HEK293T (cell line): ENCODE measurements at places on chromosomes 12 and 14.

DNA sequence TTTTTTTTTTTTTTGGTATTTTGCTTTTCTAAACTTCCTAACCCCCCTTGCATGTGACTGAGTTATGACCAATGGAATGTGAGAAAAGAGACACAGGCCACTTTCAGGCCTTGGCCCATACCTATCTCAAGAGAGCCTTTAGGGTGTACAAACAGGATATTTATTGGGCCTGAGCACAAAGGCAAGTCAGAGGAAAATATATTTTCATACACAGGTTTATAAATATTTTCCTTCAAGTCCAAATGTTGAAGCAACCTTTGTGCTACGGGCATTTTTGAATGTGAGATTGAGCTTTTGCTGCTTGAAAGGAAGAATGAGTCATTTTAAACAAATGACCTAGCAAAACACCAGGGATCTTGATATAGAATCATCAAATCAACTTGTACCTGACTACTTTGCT, 228.6 kb upstream of the E2F7 start:
- DNase-seq, result no peak

- no peak for DNase-seq
Measured at GRCh38 chr14:68079941-68080697, 260.5 kb downstream of the RAD51B start.

DNA sequence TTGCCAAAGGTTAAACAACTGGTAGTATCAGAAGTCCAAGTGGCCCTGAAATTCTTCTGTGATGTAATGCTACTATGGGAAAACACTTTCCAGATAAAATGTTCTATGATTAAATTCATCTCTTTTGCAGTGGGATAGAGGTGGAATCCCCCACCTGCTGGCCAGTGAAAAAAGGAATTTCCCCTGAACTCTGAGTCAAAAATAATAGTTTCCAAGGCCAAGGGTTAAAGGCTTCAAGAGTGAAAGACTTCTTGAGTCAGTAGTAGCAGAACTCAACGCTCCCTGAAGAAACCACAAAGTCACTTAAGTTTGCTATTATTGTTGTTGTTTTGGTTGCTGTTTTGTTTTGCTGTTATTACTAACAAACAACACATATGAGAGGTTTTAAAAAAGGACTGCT, 330.8 kb downstream of the SOX5 start:
- DNase-seq, result no peak

- DNase-seq, result peak; percentile 49
Measured at GRCh38 chr14:82710267-82710841, 1176.7 kb upstream of the SEL1L start.

DNA sequence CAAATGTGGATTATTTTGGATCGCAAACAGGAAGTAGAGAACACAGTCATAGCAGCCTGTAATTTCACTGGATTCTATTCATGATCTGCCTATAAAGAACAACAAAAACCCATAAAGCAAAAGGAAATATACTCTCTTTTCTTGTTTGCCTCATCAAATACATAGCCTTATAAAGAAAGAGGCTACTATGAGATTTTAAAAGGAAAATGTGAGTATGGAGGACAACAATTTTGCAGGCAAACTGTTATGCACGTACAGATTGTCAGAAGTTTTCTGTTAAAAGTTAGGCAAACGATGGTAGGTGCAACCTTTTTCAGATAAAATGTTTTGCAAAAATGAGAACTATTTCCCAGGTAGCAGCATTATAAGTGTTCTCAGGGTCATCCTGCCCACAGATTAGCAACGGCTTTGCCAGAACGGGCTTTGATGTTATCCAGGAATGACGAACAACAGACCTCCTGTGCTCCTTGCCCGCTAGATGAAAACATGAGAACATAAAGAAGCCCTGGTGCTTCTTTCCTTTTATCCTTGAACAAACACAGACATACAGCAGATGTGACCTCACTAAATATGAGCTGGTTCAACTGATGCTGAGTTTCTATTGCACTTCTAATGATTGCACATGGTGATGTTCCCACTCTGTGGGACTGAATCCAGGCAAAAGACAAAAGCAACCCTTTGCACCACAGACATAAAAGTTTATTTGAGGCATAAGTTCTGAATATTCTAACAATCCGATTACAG, 88.1 kb downstream of the ITPR2 start:
- DNase-seq, result no peak

- no peak for DNase-seq
Measured at GRCh38 chr12:87272851-87273250, 756.4 kb downstream of the C12orf50 start.

DNA sequence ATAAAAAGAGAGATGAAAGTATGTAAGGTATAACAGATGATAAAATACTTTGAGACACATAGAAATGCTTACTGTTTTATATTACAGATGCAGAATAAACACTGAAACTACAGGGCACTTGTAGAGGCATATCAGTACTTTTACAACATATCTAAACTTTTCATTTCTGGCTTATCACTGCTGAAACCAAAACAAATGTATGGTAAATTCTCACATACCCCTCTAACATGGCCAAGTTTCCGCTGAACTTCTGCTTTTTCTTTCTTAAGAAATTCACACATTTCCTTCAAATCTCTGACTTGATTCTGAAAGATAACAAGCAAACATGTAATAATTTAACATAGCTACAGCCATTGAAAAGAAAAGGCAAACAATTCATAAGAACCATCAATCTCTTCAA, 33.3 kb upstream of the C12orf50 start:
- no peak for DNase-seq

- DNase-seq, result no peak
Measured at GRCh38 chr14:93712838-93713724, 75.2 kb downstream of the PRIMA1 start.

DNA sequence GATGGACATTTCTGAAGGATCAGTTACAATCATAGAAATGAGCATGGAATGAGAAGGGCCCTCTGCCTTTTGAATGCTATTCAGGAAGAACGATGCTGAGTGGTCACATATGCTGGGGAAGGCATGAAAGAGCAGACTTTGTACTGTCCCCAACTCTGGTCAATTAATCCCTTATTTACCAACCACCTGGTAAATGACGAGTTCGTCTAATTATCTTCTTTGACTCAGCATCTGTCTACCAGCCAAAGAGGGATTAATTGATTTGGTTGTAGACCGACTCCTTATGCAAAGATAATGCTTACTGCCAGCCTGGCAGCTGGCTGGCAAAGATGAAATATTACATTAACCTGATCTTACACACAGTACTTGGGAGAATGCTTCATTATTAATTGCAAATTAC, 152.2 kb downstream of the CHST11 start:
- DNase-seq, result no peak

GRCh38 chr12:131261906-131262305, 308.2 kb downstream of the ADGRD1 start:
- DNase-seq, result no peak

DNA sequence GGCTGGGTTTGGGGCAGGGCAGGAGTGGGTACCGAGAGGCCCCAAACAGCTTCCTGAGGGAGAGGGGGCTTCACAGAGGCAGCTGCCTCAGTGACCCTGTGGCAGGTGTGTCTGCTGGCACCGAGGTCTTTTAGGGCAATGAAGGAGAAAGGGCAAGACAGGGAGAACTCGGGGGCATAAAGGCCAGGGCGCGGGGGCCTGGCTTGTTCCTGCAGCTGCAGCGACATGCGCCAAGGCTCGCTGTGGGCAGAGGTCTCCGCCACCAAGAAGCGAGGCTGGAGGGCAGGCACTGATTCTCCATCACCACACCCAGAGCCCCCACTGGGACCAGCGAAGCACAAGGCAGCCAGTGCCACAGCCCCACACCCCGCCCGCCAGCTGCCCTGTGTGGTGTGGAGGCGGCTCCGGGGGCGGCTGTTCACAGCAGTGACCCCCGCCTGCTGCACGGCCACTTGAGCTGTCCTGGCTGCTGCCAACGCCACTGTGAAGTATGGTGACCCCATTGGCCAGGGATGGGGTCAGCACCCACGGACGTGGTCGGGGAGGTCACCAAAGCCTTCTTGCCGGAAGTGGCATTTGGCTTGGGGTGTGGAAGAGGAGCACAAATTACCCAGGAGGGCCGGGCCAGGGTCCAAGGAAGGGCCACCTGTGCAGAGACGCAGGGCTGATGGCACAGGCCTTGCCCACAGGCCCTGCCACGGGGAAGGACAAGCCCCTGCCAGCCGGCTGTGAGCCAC, 16.4 kb downstream of the BAG5 start:
- no peak for DNase-seq

DNA sequence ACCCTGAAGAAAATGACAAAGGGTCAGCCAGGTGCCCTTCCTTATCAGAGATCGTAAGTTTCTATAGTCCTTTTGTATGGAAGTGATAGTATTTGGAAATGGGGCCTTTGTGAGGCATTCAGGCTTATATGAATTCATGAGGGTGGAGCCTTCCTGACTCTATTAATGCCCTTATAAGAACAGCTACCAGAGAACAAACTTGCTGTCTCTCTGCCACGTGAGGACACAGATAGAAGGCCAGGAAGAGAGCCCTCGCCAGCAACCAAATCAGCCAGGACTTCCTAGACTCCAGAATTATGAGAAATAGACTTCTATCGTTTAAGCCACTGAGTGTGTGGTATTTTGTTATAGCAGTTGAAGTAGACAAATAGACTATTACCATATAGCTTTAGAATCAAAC, 36.7 kb downstream of the TRMT5 start:
- no peak for DNase-seq

DNA sequence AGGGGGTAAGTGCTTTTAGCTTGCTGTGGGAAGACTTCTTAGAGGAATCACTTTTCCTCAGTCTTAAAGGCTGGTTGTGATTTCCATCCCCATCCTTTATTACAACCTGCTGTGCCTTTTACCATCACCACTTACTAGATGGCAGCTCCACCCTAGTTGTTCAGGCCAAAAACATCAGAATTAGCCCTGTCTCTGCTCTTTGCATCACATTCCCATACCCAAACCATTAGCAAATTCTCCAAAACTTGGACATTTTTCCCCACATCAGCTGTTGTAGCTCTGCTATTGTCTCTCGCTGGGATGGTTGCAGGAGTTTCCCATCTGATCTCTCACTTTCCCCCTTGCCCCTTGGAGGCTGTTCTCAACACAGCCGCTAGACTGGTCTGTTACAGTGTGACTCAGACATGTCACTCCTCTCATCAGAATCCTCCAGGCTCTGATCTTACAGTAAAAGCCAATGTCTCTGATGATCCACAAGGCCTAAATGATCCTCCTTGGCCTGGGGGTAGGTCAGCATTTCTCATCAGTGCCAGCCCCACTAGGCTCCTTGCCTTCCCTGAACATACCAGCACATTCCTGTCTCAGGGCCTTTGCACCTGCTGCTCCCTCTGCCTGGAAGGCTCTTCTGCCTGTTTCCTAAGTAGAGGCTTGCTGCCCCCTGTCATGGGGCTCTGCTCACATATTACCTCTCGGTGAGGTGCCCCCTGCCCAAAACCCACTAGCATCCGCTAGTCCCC, 102.5 kb downstream of the BEGAIN start:
- no peak for DNase-seq

GRCh38 chr12:132083614-132083940, 60.5 kb downstream of the DDX51 start:
- DNase-seq, result peak; percentile 23

GRCh38 chr14:92481811-92482555, 31.6 kb upstream of the RIN3 start:
- DNase-seq, result no peak

GRCh38 chr12:116222358-116222757, 55.1 kb downstream of the MED13L start:
- no peak for DNase-seq

GRCh38 chr12:6821591-6822425, at the start of gene GPR162:
GPR162 (plus strand) TSS chr12:6821821; CDS start chr12:6823899, 2,078 bp downstream.
- DNase-seq, result peak; percentile 66

DNA sequence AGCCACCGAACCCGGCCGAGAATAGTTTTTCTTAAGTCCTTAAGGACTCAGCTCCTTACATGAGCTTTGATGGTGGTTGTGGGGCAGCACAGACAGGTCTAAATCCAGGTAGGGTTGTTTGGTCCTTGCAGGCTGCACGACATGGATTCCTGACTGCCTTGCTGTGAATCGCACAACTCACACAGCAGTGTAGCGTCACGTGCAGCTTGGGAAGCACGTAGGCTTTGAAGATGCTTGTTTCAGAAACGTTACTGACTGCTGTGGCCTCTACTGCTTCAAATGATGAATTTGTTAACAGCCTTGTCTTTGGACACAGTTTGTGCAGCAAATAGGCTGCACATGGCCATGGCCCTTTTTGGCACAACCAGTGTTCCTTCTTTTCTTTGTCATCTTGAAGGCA, 29.9 kb downstream of the ZBTB42 start:
- DNase-seq, result no peak

GRCh38 chr14:49538852-49539251, 47.3 kb downstream of the RPS29 start:
- DNase-seq, result no peak

DNA sequence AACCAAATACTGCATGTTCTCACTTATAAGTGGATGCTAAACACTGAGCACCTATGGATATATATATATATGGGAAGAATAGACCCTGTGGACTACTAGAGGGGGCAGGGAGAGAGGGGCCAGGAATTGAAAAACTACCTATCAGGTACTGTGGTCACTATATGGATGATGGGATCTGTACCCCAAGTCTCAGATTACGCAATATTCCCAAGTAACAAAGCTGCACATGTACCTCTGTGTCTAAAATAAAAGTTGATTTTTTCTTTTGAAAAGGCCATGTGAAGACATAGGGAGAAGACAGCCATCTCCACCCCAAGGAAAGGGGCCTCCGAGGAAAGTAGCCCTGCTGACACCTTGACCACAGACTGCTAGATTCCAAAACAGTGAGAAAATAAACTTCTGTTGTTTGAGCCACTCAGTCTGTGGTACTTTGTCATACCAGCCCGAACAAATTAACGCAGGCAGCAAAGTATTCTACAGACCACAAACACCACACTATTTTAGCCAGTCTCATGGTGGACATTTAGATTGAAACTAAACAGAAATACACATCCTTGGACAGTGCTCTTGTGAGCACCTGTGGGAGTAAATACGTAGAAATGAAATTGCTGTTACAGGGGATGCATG, 197.1 kb downstream of the EFCAB11 start:
- DNase-seq, result no peak

DNA sequence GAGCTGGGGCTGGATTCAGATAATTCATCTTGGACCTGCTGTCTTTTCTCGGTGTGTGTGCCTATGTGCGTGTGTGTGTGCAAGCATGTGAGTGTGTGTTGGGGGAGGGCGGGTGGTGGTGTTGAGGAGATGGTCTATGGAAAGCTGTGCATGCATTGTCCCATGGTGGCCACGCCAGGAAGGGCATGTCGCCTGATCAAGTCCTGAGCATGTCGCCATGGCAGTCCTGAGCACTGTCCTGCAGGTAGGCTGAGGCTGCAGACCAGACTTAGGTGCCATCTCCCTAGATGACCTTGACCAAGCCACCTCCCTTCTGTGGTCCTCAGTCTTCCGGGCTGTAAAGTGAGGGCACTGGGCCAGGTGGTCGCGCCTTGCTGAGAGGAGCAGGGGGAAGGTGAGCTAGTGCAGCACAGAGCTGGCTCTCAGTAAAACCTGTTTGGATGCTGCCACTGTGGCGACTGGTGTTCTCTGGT, 81.4 kb downstream of the PAPOLA start:
- DNase-seq, result no peak

GRCh38 chr14:79411403-79412174, 799.7 kb downstream of the DIO2 start:
- no peak for DNase-seq
